Left forelimb (tissue), 1 donor: ENCODE measurements at places on chromosomes 16 and 17.

DNA sequence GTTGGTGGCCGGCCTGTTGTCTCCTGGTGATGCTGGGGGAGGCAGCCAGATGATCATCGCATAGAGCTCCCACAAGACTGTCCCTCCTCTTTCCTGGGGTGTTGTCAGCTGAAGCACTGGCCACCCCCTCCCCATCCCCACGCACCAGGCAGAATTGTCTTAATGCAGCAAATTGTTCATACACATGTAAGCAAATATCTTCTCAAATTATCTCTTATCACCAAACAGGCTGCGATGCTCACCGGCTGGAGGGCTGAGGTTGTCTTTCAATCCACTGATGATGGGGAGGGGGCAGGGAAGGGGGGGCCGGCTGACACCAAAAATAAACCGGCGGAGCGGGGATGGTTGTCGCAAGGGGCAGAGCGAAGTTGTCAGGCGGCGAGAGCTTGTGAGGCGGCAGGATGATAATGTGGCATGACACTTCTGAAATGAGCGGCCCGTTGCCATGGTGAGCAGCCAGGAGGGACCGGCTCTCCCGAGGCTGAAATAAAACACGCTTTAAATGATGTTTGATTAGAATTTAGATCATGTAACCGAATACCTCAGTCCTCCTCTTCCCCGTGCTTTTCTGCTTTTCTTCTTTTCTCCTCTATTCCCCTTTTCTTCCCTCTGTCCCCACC is 59.8 kb downstream of the MRM1 start:
- DNase-seq, result no peak

DNA sequence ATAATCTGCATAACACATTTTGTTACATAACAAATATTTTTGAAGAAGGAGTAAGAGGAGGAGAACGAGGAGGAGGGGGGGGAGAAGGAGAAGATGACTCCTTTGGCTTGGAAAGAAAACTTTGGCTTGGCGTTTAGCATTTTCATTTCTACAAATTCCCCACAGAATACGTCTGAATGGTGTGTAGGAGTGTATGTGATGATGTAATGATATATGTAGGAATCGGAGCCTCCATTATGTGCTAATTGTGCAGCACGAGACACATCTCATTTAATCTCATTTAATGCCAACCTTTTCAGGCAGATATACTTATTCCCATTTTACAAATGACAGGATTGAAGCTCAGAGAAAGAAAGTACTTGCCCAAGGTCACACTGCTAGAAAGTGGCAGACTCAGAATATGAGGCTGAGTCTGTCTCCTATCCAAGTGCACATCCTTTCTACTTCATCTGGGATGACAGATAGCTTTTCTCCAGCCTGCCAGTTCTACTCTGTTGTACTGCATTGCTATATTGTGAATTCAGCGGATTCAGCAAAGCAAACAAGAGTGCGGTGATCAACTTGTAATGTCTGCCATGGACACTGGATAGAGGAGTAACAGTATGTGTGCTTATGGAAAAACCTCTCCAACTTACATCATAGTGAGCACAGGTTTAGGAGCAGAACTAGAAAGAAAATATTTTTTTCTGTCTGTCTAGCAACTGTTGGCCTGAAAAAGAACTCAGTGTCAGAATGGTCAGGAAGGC is 10.4 kb upstream of the SLC47A2 start:
- no peak for DNase-seq

GRCh38 chr17:45123930-45124796 is 8.2 kb downstream of the PLCD3 start:
- no peak for DNase-seq

DNA sequence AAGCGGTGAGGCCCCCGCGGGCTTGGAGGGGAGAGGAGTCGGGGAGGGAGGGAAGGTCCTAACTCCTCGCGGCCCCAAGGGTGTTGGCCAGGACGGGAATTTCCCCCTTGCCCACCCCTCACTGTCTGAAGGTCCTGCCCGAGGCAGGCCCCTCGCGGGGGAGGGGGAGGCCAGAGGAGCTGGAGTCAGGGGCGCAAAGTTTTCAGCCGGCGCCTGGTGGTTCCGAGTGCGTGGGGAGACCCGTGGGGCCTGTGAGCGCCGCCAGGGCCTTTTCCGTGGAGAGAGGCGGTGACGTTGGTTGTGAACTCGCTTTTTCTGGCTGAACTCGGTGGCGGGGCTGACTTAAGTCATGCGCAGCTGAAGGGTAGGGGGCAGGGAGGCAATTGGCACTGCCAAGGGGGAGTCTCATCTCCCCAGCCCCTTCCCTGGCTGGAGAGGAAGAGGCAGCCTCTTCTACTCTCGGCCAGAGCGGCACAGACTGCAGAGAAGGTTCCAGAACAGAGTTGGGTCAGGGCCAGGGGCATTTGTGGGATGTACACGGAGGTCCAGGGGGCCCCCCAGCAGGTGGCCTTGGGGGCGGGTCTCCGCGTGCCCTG is 1.5 kb downstream of the CACNA1H start:
- no peak for DNase-seq

DNA sequence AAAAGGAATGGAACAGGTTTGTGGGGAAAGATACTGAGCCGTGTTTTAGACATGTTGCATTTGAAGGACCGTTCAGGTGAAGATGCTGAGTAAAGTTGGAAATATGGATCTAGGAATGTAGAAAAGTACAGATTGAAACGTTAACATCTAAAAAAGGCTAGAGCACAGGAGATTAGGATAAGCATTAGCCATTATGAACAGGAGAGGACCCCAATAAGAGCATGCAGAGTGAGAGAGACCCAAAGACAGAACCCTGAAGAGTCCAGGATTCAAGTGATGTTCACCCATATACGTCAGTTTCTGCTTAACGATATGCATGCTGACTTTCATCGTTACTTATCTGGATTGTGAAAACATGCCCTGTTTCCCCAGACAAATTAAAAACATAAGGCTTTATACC is 140.5 kb downstream of the STX8 start:
- no peak for DNase-seq

DNA sequence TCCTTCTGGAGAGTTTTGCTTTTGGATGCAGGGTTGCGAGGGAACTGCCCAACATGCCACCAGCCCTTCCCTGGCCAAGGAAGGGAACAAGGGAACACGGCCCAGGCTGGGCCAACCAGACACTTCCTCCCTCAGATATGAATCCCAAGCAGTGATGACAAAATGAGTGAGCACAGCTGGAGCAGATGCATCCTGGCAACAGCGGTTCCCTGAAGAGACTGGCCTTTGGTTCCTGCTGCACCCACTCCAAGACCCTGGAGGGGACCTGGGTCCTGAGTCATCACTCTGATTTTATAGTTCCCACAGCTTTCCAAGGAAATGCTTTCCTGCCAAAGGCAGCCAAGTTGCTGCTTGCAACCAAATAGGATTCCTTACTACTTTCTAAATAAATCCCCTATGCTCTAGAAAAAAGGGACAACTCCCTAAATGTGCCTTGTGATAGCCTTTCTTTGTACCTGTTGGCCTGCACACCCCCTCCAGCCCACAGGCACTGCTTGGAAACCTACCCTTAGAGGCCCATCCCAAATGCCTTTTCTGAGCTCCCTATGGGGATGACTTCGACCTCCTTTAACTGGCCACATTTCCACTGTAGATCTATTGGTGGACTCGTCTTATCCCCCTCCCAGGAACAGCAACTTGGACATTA is 5.3 kb downstream of the ST3GAL2 start:
- no peak for DNase-seq

DNA sequence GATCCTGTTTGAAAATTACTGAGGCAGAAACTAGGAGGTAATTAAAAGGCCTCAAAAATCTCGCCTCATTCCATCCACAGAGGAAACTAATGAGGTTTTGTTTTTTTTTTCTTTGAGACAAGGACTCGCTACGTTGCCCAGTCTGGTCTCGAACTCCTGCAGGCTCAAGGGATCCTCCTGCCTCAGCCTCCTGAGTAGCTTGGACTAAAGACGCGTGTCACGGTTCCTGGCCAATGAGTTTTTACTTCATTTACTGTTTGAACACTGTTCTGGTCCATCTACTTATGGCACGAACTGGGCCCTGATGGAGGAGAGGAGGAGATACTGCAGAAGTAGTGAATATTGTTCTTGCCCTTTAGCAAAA is 600 bp upstream of the BLTP2 start:
- no peak for DNase-seq

- no peak for DNase-seq
Observed at GRCh38 chr17:78128551-78129350, at the start of gene TMC6. Gene TMC6, minus strand, starts transcription at chr17:78128755. Its CDS starts 1,923 bp downstream, at chr17:78126832.
